Activated CD8-positive, alpha-beta memory T cell treated with anti-CD3 and anti-CD28 coated beads, Interleukin-2, amount 10 ng/mL, durations not matched to agents 7 days and 5 days (primary cell): ENCODE measurements at places on chromosomes 5 and 9.

- DNase-seq, result no peak
Observed at GRCh38 chr5:68046445-68046844, 169.1 kb upstream of the PIK3R1 start.

DNA sequence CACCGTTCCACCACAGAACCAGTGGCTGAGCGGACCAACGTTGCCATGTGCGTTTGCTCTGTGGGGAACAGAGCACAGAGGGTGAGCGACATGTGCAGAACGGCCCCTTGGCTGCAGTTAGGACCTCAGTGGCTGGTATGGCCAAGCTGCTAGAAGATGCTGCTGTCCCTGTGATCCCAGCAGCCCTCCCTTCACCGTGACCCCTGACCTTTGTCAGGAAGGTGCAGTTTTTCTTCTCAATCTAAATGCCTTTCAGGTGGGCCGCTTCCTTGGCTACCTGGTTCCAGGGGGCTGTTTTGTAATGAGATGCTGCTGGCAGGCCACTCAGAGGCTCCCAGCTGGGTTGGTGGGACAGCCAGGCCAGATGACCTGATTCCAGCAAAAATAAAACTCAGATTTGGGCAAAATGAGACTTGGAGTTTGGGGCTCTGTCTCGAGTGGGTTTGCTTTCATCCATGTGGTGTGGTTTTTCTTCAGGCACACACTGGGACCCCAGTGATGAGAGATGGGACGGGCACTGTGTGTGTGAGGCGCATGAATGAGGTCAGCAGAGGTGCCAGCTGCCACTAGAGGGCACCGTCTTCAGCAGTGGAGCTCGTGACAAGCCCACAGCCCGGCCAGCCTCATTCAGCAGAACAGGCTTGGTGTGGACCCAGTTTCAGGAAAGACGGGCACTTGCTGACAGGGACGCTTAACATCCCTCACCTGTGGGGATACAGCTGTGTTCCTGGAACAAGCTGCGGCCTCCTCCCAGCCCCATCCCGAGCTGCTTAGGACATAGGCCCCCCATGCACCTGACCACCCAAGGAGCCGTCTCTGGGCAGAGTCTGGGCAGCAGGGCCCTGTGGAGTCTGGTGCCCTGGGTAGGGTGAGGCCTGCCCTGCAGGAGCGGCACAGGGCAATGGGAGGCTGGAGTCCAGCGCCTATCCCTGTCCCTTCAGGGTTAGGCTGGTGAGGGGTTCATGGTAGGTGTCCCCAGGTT lies 4.1 kb downstream of the MRPS2 start:
- DNase-seq, result peak; percentile 71

DNA sequence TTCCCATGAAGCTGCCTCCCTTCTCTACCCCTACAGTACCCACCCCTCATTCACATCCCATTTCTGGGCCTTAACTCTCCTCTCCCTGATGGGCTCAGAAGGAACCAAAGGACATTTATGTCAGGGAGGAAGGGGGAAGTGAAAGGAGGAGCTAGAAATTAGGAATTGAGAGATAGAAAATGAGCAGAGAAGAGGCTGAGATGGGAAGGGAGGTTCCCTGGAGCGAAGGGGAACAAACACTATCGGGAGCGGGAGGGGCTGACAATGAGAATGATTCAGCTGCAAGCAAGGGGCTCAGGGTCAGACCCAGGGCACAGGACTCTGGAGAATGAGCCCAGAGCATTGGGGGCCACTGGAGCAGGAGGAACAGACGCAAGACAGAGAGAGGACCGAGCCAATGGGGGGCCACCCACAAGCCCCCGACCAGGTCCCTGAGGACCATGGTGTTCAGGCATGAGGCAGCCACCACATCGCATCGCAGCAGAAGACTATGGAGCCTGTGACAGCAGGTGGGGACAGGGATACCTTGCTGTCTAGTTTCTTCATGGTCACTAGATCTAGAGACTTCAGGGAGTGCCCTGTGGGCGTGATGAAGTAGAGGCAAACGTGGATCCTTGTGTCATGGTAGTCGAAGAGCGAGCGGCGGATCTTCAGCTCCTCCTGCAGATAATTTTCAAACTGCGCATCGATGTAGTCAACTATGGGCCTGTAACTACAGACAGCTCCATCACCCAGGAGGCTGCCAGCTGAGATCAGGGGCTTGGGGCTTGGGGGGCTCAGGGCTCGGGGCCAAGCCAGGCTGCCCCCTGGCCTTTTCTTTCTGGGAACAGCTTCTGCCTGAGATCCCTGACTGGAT lies 13.6 kb downstream of the SEPTIN8 start:
- DNase-seq, result no peak

GRCh38 chr9:125889112-125889475 lies 141.9 kb downstream of the PBX3 start:
- no peak for DNase-seq

- DNase-seq, result no peak
Observed at GRCh38 chr5:61941637-61942036, 364.4 kb upstream of the KIF2A start.

- no peak for DNase-seq
Observed at GRCh38 chr9:14107977-14108376, 206.0 kb downstream of the NFIB start.

GRCh38 chr9:118367383-118367782 lies 663.2 kb downstream of the TLR4 start:
- DNase-seq, result no peak

DNA sequence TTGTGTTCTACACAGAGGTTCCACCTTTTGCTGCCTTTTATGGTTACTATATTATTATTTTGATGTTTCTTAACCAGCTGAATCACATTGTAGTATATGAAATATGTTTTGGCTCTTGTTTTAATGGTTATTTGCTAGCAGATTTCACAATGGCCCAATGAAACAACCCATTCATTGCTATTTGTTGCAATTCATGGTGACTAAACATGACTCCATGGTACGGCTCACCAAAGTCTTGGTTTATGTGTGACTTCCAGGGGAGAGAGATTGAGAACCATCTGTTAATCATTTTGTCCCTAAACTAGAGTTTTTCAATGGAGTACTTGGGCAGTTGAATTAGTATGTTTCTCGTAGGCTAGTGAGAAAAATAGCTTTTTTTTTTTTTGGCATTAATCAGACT lies 108.4 kb downstream of the GHR start:
- no peak for DNase-seq

GRCh38 chr9:78519786-78520185 lies 222.9 kb downstream of the PSAT1 start:
- DNase-seq, result no peak

DNA sequence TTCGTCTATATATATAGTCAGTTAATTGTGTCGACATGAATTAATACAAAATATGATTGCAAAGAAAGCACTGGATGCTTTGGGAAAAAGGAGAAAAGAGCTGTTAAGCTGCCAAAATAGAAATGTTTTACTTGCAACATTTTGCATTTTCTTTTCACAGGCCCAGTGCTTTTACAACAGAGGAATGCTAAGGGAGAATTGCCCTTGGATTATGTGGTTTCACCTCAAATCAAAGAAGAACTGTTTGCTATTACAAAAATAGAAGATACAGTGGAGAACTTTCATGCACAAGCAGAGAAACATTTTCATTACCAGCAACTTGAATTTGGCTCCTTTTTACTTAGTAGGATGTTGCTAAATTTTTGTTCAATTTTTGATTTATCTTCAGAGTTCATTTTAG lies 76.2 kb downstream of the SLF1 start:
- DNase-seq, result no peak

- no peak for DNase-seq
Observed at GRCh38 chr9:128617943-128618342, 38.7 kb downstream of the DYNC2I2 start.

- DNase-seq, result no peak
Observed at GRCh38 chr9:71202931-71203330, 81.5 kb upstream of the TRPM3 start.

GRCh38 chr9:115978091-115978490 lies 175.5 kb upstream of the PAPPA start:
- no peak for DNase-seq

DNA sequence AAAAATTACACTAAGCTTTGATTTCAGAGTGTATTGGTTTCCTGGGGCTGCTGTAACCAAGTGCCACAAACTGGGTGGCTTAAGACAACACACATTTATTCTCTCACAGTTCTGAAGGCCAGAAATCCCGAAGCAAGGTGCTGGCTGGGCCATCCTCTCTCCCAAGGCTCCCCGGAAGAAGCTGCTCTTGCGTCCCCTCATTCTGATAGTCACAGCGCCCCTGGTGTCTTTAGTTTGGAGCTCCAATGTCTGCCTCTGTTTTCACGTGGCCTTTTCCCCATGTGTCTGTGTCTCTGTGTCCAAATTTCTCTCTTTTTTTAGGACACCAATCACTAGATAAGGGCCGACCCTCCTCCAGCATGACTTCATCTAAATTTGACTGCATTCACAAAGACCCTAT lies 56.7 kb downstream of the ROPN1L start:
- DNase-seq, result no peak

DNA sequence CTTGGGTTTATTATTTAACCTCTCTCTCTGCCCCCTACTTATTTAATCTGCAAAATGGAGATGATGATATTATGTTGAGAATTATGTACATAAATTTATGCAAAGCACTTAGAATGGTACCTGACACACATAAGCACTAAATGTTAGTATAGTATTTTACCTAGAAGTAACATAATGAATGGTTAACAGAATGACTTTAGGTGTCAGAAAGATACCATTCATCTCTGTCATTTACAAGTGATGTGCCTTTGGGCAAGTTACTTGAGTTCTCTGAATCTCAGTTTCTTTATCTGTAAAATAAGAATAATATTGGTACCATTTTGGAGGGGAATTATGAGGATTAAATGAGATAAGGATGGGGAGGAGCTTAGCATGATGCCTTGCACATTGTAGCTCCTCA lies 159.4 kb downstream of the PPP2R2B start:
- DNase-seq, result no peak

DNA sequence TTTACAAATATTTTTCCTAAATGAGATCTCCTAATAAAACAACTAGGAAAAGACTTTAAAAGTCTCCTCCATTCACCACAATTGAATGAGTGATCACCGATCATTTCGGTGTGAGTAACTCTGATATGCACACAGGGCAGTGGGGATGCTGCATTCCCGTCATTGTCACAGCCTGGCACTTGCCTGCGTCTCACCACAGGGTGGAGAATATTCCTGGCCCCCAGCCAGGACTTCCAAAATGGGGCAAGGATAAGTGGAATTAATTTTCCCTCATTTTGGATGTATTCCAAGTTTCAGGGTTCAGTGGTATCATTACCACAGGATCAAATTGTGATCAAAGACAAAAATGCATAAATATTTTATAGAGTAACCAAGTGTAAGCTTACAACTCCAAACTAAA lies 107.1 kb downstream of the CTNND2 start:
- DNase-seq, result no peak

- DNase-seq, result no peak
Observed at GRCh38 chr5:112960315-112960714, 16.3 kb upstream of the DCP2 start.

DNA sequence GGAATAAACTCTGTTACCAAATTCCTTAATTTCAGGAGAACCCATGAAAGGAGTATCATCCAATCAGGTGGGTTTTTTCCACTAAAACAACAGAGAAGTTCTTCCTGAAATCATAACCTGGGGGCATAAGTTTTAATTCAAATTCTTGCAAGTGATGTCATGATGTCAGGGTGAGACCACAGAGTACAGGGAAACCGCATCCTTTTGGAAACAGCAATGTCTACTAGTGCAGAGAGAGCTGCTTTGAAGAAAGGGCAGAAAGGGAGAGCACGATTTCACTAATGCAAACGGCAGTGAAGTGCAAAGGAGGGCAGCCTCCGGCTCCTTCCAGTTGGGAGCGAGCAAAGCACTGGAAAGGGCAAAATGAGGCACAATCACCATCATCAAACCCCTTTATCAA lies 20.6 kb upstream of the CMBL start:
- no peak for DNase-seq

- DNase-seq, result no peak
Observed at GRCh38 chr9:89730715-89731114, 125.9 kb downstream of the GADD45G start.

DNA sequence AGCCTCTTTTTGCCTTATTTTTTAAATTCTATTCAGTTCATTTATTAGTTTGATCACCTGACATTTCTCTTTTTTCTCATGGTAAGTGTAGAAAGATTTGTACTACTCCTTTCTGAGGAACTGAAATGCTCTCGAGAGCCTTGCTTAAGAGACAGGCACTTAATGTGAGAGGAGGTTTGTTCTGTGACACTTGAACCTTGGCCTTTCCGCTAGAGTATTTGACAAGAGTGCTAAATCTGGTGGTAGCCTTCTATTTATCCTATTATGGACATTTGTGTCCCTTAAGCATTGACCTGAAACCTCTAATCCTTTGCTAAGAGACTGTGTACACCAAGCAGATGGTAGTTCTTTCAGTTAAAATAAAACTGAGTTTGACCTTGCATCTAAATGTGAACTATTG lies 805.0 kb upstream of the PTPRD start:
- no peak for DNase-seq

GRCh38 chr5:76457674-76458485 lies 54.8 kb downstream of the IQGAP2 start:
- DNase-seq, result no peak

DNA sequence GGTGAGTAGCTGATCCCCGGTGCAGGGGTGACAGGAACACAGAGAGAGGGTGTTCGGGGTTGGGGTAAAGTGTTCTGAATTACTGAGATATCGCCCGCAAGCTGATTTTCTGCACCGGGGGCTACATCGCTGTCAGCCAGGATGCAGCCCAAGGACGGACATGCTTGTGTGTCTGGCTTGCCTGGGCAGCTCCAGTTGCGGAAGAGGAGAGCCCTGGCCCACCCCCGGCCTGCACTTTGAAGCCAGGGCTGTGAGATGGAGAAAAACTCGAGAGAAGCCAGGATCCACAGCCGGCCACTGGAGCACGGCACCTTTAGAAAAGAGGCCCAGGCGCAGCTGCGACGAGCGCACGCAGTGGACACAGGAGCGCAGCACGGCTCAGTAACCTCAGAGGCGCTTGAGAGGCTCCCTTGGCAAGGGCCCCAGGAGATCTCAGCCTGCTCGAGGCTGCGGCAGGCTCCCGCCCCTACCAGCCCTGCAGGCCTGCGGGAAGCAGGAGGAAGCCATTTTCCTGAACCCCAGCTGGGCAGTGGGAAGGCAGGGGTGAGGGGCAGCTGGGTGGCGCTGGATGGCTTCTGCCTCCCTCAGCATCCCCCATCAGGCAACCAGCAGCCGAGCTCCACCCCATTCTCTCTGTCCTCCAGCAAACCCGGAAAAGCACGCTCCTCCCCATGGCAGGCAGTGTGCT lies 59.2 kb downstream of the C9orf50 start:
- DNase-seq, result no peak

GRCh38 chr5:34621277-34622097 lies 34.6 kb upstream of the RAI14 start:
- DNase-seq, result no peak

- no peak for DNase-seq
Observed at GRCh38 chr9:109264877-109265587, 55.8 kb downstream of the EPB41L4B start.

- DNase-seq, result no peak
Observed at GRCh38 chr5:140256726-140257125, 46.2 kb downstream of the PFDN1 start.

GRCh38 chr9:6630502-6631206 lies 14.9 kb downstream of the GLDC start:
- DNase-seq, result no peak

DNA sequence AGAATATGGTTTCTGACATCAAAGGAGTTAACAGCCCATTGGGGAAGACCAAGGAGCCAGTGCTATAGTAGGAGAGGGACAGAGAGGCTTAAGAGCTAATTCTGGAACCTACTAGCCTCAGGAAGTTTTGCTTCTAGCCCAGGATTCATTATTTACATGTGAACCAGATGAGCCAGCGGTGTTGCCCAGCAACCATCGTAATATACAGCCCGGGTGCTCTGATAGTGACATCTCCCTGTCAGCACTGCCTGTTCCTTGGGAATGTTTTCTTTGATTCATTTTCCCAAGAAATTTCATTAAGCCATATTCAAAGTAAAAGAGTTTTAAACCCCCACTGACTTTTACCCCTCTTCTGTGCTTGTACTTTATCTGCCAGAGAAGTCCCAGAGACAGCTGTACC lies 217.4 kb upstream of the ADAMTSL1 start:
- DNase-seq, result no peak
